Uterus (tissue), 4 donors: ENCODE measurements at places on chromosomes 3 and 15. TPM values are rescaled to one million over a fixed set of nuclear protein-coding genes. Genes with fewer than 3 reads are reported as not detected.

GRCh38 chr3:40173227-40173721, 136.2 kb upstream of the EIF1B start:
- no peaks in the 10 kb centered on the region for H3K4me1 ChIP-seq
- no peak for DNase-seq
- H3K27me3 ChIP-seq, result no peaks in the 10 kb centered on the region

DNA sequence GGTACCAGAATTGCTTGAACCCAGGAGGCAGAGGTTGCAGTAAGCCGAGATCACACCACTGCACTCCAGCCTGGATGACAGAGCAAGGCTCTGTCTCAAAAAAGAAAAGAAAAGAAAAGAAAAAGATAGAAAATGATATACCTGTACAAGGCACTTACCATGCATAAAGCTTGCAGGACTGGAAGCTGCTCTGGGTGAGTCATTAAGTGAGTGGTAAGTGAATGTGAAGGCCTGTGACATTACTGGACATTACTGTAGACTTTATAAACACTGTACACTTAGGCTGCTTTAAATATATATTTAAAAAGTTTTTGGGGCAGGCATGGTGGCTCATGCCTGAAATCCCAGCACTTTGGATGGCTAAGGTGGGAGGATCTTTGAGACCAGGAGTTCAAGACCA, 99.2 kb downstream of the SLMAP start:
- no peak overlapping the region for H3K27ac ChIP-seq
- no peaks in the 10 kb centered on the region for H3K4me1 ChIP-seq
- H3K4me3 ChIP-seq, result no peak overlapping the region
- DNase-seq, result no peak
- H3K27me3 ChIP-seq, result no peaks in the 10 kb centered on the region
- no peaks in the 10 kb centered on the region for H3K36me3 ChIP-seq

DNA sequence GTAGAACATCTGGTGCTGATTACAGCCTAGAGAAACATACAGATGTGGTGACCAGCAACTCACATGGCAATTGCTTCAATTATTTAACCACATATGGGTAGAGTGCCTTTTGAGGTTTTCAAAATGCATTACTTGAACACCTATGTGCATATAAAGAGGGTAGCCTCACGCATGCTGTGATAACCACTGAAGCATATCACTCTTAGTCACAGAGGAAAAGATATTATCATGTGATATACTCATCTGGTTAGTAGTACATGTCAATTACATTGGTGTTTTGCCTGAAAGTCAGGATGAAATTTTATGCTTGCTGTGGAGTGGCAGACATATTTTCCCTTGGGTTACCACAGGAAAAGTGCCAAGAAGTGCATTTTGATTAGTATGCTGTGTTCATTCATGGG, 459.3 kb upstream of the AGTR1 start:
- H3K4me1 ChIP-seq, result no peaks in the 10 kb centered on the region
- H3K36me3 ChIP-seq, result no peaks in the 10 kb centered on the region
- H3K4me3 ChIP-seq, result no peak overlapping the region
- no peaks in the 10 kb centered on the region for H3K27me3 ChIP-seq

GRCh38 chr15:37061996-37062395, 38.4 kb downstream of the MEIS2 start:
- H3K4me1 ChIP-seq, result no peaks in the 10 kb centered on the region
- H3K27ac ChIP-seq, result no peak overlapping the region
- H3K36me3 ChIP-seq, result no peaks in the 10 kb centered on the region
- DNase-seq, result no peak
- no peak overlapping the region for H3K4me3 ChIP-seq
- H3K27me3 ChIP-seq, result no peaks in the 10 kb centered on the region

DNA sequence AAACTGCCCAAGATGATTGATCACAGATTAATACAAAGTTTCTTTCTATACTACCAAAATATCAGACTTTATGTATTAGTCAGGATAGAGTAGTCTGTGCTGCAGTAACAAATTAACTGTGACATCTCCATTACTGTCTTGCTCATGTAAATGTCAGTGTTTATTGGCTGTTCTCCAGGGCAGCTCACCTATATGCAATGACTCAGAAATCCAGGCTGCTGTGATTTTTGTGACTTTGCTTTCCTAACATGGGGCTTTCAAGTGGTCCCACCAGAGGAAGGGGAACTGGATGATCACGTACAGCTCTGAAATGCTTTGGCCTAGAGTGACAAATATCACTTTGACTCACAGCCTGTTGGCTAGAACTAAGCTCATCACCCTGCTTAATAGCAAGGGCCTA, 12.9 kb downstream of the PLS1 start:
- no peak overlapping the region for H3K27ac ChIP-seq
- no peaks in the 10 kb centered on the region for H3K27me3 ChIP-seq
- no peak for DNase-seq
- H3K4me3 ChIP-seq, result no peak overlapping the region

DNA sequence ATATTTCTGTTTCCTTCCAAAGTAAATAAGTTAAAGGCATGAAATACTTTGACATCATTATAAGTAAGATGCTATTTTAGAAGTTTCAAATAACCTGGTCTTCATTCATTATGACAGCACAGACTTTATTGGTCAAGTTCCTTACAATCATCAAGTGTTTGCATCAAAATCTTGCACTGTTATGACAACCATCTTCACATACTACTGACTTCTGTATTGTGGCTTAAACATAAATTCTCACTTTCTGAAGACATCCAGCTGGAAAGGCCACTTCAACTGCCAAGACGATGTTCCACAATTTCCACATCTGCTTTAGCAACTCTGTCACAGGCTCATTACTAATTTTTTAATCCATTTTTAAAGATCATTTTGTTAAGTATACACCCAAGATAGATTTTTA, 408.0 kb downstream of the MECOM start:
- H3K27me3 ChIP-seq, result no peaks in the 10 kb centered on the region
- no peak for DNase-seq
- no peak overlapping the region for H3K4me3 ChIP-seq
- H3K36me3 ChIP-seq, result no peaks in the 10 kb centered on the region

The FETUB gene
- total RNA-seq, result not detected

The LRIG1 gene
- total RNA-seq, result 20.9 TPM
